ENCODE measurements at places on chromosomes 11 and 22.

DNA sequence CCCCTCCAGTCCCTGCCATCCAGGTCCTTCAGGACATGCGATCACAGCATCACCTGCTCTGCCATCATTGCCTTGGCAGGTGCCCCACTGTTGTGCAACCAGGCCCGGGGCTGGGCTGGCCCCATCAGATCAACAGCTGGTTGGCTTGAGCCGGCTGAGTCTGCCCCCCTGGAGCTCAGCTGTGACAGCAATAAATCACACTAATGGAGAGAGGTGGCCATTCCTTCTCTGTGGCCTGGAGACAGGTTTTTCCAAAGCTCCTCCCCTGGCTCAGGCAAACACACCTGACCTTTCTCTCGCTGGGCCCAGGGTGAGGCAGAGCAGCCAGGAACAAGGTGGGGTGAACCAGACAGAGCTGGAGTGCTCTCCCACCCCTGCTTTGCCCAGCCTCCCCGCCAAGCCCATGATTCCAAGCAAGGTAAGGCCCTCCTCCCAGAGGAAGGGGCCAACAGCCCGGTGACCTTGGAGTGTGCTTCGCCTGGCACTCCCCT, 8.9 kb upstream of the FXYD2 start:
- no peak for DNase-seq

GRCh38 chr11:69530278-69531070, 49.0 kb downstream of the LINC01488 start:
- no peak for DNase-seq

- no peak for DNase-seq
Measured at GRCh38 chr11:122177238-122177637, 61.2 kb upstream of the BLID start.

DNA sequence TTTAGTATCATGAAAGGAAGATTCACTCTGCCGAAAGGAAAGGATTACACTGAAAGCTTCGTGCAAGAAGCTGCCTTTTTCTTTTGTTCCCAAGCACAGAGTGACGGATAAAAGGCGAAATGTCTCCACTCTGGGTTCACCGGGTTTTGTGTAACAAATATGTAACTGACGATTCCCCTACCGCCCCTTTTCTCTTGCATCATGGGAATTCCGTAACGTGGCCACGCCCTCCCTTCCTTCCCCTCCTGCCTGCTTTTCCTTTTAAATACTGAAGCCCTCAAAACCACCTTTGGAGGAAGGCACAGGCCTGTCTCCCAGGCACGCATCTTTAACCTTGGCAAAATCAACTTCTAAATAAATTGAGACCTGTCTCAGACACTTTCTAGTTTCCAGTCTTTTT, 16.4 kb upstream of the TESMIN start:
- no peak for DNase-seq

- no peak for DNase-seq
Measured at GRCh38 chr11:122803716-122804115, 34.6 kb upstream of the CRTAM start.

- DNase-seq, result no peak
Measured at GRCh38 chr11:119989159-119989821, 148.6 kb downstream of the TRIM29 start.

DNA sequence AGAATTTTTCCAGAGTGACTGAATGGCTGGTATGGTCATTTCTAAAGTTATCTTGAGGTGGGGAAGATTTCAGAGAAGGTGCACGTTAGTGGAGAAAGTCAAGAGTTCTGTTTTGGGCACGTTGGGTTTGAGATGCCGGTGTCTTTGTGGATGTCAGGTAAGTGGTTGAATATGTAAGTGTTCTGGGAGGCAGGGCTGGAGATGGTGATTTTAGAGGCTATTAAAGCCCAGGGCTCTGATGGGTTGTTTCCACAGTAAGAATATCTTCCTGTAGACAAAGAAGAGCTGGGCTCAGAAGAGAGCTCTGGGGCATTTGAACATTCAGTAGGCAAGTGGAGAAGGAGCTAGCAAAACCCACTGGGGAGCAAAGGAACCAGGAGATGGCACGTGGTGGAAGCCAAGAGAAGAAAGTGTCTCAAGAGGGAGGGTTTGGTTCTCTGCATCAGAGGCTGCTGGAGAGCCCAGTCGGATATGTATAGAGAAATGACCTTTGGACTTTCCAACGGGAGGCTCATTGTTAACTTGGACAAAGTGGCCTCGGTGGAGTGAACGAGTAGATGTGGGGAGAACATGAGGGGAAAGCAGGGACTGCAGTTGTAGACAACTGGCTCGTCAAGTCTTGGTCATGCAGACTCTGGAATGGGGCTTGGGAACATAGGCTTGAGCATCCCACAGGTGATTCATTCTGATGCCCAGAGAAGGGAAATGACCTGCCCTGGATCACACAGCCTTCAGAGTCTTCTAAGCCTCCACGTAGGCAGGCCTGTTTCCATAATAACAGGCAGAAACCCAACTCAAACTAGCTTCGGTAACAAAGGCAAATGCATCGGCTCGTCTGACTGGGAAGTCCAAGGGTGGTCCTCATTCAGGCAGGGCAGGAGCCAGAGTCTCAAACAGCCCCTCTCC, 98.4 kb upstream of the PARVA start:
- DNase-seq, result no peak

- DNase-seq, result no peak
Measured at GRCh38 chr11:72573855-72574445, 100.3 kb downstream of the PDE2A start.

DNA sequence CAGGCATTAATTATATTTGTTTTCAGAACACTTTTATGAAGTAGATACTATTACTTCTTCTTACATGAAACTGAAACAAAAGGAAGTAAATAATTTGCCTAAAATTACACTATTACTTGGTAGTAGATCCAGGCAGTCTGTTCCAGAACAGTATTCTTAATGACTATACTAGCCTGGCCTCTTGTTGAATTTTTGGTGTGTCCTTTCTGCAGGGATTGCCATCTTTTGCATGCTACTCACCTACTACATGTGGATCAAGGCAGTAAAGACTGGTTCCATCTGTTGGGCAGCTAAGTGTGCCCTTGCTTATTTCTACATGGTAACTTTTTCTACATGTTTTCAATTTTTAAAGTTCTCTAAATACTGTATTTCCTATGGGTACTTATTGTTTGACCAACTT, 12.8 kb downstream of the STT3A start:
- no peak for DNase-seq

GRCh38 chr11:94449437-94449836, 44.2 kb downstream of the MRE11 start:
- DNase-seq, result peak; percentile 2

GRCh38 chr11:26109658-26110368, 222.1 kb upstream of the ANO3 start:
- no peak for DNase-seq

DNA sequence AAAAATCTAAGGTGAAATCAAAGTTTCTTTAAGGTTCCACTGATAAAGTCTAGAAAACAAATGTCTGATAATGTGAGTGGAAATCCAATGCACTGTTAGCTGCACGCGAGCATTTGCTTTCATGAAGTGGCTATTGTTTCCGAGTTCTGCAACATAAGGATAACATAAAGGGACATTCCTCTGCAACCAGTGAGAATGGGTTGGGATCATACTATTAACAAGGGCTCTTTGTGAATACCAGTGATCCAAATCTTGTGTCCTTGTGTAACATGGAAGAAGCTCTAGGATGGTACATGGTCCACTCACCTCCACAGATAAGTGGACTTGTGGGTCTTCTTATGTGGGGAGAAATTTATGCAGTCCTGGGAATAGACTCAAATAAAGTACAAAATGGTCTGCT, 24.6 kb downstream of the APIP start:
- DNase-seq, result no peak

GRCh38 chr11:92226331-92227229, 2.0 kb downstream of the FAT3 start:
- peak; percentile 26 for DNase-seq

DNA sequence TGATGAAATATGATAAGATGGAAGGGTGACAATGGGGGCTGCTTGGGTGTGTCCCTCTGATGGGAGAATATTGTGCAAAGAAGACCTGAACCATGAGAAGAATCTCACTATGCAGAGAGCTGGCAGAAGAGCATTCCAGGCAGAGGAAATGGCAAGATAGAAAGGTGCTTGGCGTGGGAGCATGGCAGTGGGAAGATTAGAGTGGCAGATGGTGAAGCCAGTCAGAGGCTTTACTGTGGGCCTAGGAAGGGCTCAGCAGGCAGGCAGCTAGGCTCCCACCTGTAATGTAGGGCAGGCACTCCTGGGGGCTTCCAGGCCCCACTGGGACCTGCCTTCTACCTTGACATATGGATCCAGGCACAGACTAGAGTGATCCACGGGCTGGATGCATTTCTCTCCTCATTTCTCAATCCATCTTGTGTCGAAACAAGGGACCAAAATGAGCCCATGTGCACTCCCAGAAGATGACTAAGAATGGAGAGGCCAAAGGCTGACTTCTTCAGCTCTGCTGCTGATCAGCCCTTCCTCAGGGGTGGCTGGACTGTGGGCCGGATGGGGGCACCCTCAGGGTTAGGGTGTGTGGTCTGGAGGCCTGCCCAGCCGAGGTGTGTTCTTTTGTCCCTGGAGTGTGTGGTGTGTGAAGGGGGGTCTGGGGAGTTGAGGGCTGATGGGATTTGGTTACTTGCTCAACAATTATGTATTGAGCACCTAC, 88.3 kb downstream of the TSPAN18 start:
- DNase-seq, result no peak

- no peak for DNase-seq
Measured at GRCh38 chr11:15851051-15851498, 505.3 kb downstream of the SOX6 start.

GRCh38 chr11:27858866-27859265, 158.6 kb upstream of the BDNF start:
- peak; percentile 20 for DNase-seq

- DNase-seq, result no peak
Measured at GRCh38 chr11:72189455-72190250, 2.3 kb upstream of the FOLR1 start.

- no peak for DNase-seq
Measured at GRCh38 chr22:40441761-40442390, 71.5 kb downstream of the SGSM3 start.

GRCh38 chr11:133318221-133318620, 214.1 kb downstream of the OPCML start:
- DNase-seq, result no peak

GRCh38 chr11:116981266-116981885, 116.9 kb downstream of the SIK3 start:
- DNase-seq, result peak; percentile 79

DNA sequence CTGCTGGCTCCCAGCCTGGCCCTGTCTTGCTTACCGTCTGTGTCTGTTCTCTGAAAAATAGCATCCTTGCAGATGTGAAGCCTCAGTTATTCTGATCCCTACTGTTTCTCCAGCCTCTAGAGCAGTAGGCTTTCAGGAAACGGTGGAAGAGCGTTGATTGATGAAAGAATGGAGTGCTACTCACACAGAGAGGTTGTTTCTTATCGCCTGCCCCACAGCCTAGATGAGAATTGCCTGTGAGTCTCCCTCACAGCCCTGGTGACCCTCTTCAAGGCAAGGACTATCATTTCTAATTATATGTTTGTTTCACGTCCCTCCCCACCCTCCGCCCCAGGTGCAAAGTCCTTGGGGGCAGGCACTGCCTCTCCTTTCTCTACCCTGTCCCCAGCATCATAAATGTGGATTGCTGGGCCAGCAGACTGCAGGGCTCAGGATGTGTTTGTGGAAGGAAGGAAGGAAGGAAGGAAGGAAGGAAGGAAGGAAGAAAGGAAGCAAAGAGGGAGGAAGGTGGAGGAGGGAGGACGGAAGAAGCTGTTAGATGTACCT, 575.3 kb upstream of the B3GAT1 start:
- no peak for DNase-seq

GRCh38 chr11:57650739-57651090, 1.0 kb upstream of the YPEL4 start:
- DNase-seq, result no peak

- DNase-seq, result no peak
Measured at GRCh38 chr11:131723088-131723487, 352.7 kb downstream of the NTM start.

DNA sequence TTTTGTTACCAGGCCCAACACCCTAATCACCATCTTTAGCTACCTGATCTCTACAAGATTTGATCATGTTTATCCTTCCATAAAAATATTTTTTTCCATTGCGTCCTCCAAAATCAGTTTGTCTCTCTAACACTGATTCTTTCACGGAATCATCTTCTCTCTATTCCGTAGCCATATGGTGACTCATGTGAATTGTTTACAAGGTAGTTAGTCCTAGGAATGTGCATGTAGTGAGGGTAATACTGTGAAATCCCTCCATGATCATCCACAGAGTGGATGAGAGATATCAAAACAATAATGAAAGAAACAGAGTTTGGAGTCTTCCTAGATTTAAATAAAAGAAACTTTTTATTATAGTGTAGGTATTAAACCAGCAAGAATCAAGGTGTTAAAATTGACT, 230.2 kb downstream of the METTL15 start:
- no peak for DNase-seq

DNA sequence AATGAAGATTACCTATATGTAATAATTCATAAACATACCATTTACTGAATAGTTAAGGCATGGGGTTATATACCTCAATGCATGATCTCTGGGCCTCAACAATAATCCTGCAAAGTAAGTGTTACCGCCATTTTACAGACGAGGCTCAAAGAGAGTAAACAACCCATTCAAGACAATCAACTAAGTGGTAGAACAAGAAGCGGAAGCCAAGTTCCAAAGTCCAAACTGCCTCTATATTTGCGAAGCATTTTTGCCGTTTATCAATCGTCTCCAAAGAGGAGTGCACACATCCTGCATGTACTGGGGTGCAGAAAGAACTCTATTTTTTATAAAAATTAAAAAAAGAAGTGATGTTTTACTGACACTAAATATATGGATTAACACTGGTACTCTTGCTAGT, 27.5 kb upstream of the P4HA3 start:
- no peak for DNase-seq

DNA sequence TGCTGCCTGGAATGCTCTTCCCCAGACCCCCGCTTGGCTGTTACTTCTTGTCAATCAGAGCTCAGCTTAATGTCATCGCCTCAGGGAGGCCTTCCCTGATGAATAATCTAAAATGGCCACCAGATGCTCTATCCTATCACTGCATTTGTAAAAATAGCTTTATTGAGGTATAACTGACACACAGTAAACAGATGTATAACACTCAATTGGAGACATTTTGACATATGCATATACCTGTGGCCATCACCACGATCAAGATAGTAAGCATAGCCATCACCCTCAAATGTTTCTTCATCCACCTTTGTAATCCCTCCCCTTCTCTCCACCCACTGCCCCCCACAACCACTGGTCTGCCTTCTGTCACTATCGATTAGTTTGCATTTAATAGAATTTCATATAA, 36.6 kb upstream of the NECTIN1 start:
- DNase-seq, result no peak

GRCh38 chr22:40540265-40540664, 96.3 kb downstream of the MRTFA start:
- DNase-seq, result no peak

Data from fibroblast of skin of back (primary cell).